Stimulated activated CD8-positive, alpha-beta memory T cell treated with anti-CD3 and anti-CD28 coated beads, Interleukin-2, amount 100 ng/mL, for 1 hour (primary cell): ENCODE measurements at places on chromosomes 2 and 18.

DNA sequence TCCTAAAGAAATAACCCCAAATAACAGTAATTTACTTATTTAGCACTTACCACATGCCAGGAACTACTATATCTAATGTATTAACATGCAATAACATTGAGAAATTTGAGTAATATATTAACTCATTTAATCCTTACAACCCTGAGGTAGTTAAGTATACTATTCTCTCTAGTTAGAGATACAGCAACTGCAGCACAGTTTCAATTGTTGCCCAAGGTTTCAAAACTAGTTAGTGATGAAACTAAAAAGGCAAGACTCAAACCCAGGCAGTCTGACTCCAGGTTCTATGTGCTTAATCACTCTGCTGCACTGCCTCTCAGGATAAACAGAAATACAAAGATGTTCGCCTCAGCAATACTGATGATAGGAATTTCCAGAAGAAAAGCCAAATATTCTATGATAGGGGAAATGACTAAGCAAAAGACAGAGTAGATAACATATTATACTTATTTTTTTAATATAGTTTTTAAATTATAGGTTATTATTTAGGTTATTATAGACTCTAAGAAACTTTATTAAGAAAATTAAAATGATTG is 88.0 kb downstream of the SS18 start:
- no peak for DNase-seq

GRCh38 chr18:63004466-63005089 is 289.2 kb downstream of the PHLPP1 start:
- no peak for DNase-seq

DNA sequence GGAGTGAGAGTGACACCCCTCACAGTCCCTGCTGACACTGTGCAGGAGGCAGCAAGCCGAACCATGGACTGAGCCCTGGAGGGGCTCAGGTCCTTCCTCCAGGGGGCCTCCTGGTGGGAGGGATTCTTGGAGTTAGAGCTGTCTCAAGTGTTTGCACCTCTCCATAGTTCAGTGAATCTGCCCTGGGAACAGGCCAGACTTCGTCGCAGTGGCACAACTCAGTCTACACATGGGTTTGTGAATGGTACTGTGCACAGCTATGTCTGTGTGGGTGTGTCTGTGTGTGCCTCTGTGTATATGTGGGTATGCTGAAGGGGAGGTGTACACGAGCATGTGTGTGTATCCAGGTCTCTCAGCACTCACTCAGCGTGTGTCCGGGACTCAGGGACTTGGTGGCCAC is 36.4 kb downstream of the PAX8 start:
- no peak for DNase-seq

GRCh38 chr18:57113799-57114420 is 33.0 kb upstream of the BOD1L2 start:
- no peak for DNase-seq

GRCh38 chr18:56248610-56249235 is 389.7 kb downstream of the TXNL1 start:
- DNase-seq, result no peak

- DNase-seq, result no peak
Observed at GRCh38 chr2:52429171-52429570, 1338.4 kb upstream of the CHAC2 start.

DNA sequence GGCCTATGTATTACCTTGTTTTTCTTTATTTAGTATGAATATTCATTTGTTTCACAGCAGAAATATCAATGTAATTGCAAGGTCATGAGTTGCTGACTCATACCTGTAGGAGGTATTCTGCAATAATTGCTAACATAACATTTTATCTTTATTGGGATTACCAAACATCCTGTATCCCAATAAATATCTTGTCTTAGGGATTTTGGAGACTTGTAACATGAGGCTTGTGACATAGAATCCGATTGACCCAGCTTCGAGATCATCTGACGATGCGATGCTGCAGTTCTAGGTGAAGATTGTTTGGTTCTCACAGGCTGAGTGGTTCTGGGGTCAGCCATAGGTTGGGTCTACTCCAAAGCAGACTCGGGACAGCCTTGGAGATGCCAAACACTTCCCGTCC is 133.4 kb upstream of the RND3 start:
- no peak for DNase-seq

DNA sequence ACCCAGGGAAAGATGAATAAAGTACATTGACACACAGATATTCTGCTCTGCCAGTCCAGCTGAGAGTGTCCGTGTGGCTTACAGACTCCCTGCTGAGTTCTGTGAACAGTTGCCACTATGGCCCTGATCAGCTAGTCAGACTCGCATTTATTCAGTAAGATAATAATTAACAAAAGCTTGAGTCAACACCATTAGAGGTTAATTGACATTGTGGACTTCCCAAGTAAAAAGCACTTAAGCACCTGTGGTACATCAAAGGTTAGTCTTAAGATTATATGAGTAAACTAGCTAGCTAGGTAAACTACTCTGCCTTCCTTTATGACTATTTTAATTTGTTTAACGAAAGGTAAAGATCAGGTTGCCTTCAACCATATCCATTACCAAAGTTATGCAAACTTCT is 33.7 kb downstream of the ANKRD30B start:
- no peak for DNase-seq

DNA sequence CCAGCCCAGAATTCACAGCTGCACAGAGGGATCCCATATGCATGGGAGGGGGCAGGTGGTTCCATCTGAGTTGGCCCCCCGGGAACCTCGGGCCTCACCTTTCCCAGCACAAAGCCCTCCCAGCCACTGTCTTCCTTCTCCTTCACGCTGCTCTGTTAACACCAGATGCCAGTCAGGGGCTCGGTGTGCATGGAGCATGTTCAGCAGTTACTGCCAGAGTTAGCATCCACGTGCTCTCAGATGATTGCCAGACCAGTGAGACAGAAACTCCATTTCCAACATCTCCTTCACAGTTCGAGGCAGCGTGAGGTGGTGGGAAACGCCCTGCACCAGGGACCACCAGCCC is 101.0 kb downstream of the PTGR3 start:
- DNase-seq, result no peak

GRCh38 chr2:55810622-55811020 is 113.0 kb downstream of the EFEMP1 start:
- DNase-seq, result no peak

DNA sequence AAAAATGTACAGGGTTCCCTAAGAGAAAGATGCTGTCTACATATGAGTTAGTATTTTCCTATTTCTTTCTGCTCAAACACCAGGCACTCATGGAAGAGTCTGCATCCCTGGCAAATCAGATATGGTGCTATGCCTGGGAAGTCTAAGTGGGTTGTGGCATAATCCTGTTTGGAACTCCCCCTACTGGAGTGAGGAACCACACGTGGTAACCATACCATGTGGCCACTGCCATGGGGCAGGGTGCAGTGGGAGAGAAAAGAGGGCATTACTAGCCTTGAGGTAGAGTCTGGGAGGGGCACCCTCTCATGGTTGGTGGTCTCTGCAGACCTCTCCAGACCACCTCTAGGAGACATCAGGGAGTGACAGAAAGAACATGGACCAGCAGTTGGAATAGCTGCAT is 257.9 kb upstream of the ATP5MC3 start:
- DNase-seq, result no peak

DNA sequence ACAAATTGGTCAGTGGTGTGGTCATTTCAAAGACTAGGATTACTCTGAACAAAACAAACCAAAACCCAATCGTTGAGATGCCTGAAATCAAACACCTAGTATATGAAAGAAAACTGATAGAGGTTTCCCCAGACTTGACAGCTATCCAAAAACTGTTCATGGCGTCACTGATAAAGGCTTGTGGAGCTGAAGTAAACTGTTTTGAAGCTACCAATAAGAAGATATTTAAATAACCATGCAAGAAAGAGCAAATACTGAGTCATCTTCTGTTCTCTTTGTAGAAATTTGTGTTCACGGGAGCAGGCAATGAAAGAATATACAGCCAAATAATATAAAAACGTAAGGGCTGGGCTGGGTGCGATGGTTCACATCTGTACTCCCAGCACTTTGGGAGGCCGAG is 7.5 kb upstream of the COLEC11 start:
- no peak for DNase-seq

DNA sequence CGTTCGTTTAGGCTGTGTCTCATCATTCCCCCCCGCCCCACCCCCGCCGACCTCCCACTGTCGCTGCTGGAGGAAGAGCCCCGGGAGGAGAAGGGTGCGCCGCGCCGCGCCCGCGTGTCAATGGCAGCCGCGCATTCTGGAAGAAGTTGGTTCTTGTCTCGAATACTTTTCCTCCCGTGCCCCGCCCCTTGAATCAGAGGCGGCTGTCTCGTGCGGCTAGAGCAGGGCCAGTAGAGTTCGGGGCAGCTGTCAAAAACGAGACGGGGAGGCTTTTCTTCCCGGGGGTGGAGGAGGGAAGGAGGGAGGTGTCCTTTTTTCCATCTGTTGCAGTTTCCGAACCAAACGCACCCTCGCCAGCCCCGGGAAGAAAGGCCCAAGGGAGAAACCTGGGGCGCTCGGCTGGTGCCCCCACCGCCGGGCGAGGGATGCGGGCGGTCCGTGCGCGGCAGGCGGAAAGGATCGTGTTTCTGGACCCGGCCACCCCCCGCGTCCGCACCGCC is 410 bp upstream of the TGIF1 start:
- peak; percentile 62 for DNase-seq

- no peak for DNase-seq
Observed at GRCh38 chr2:65901756-65902155, 469.4 kb upstream of the SPRED2 start.

- DNase-seq, result no peak
Observed at GRCh38 chr18:8812631-8813030, 107.3 kb downstream of the MTCL1 start.

DNA sequence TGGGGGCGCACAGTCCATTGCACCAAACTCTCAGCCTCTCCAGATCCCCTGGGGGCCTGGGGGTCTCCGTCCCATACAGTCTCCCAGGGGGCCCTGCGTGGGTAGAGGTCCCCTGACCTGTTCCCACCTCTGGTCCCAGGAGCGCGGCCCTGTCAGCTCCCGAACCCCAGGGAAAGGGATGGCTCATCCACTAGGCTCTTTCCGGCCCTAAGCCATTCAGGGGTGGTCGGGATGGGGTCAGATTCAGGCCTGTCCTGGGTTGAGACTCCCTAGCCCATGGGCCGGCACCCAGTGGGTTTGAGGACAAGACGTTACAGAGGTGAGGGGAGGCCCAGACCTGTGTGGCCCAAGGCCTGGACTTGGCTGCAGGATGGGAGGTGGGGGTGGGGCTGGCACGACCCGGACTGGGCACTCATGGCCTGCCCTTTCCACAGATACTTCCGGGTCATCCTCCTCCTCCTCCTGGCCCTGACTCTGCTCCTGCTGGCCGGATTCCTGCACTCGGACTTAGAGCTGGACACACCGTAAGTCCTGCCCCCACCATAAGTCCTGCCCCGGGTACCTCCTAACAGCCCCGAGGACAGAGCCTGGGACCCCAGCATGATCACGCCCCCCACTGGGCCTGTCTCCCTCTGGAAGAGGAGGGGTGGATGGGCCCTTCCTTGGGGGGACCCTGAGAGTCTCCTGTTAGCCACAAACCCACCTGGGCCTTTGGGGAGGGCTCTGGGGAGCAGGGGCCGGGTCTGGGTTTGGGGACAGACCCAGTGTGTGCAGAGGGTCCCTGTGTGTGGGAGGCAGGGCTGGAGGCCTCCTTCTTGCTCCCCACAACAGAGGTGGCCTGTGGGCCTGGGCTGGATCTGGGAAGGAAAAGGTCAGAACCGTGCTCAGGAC is 10.1 kb upstream of the NEU4 start:
- no peak for DNase-seq

DNA sequence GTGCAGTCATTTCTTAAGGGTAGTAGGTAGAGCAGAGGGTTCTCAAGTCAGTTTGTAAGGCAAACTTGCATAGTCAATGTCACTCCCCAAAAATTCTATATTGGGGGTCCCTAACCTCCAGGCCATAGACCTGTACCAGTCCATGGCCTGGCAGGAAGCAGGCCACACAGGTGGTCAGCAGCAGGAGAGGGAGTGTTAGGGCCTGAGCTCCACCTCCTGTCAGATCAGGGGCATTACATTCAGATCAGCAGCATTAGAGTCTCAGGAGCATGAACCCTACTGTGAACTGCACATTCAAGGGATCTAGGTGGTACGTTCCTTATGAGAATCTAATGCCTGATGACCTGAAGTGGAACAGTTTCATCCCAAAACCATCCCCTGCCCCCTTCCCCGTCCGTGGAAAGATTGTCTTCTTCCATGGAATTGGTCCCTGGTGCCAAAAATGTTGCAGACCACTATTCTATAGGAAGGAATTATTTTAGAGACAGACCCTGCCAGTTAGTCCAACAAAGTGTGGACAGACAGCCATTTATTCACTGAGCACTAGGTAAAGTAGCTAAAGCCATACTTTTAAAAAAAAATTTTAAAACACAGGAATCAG is 6.7 kb downstream of the COA5 start:
- no peak for DNase-seq

- DNase-seq, result no peak
Observed at GRCh38 chr2:219291910-219292490, 12.8 kb downstream of the DNAJB2 start.

GRCh38 chr18:30989141-30989540 is 53.4 kb downstream of the DSC3 start:
- no peak for DNase-seq

GRCh38 chr2:212484563-212485080 is 54.0 kb downstream of the ERBB4 start:
- no peak for DNase-seq

GRCh38 chr2:11672407-11672806 is 2.4 kb upstream of the NTSR2 start:
- no peak for DNase-seq

DNA sequence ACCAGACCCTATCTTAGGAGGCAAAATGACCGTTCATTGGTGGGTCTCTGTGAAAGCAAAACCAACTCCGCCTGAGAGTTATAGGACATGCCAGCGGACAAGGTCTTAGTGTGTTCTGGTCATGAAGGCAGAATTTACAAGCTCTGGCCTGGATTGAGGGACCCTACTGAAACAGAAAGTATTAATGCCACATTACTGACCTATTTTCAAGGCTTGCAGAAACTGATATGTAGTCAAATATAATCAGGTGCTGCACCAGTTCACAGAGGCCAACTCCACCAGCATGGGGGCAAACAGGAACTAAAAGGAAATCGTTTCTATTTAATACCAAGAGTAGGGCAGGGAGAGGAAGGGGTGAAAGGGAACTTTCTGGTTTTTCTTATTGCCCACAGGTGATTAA is 19.7 kb downstream of the TYMS start:
- DNase-seq, result no peak

- no peak for DNase-seq
Observed at GRCh38 chr18:907115-907884, 2.6 kb downstream of the ADCYAP1 start.

GRCh38 chr2:51829477-51829876 is 797.5 kb upstream of the NRXN1 start:
- DNase-seq, result no peak

GRCh38 chr18:58314284-58314683 is 270.3 kb downstream of the NEDD4L start:
- no peak for DNase-seq

GRCh38 chr2:215711471-215712034 is 275.7 kb upstream of the FN1 start:
- DNase-seq, result no peak

DNA sequence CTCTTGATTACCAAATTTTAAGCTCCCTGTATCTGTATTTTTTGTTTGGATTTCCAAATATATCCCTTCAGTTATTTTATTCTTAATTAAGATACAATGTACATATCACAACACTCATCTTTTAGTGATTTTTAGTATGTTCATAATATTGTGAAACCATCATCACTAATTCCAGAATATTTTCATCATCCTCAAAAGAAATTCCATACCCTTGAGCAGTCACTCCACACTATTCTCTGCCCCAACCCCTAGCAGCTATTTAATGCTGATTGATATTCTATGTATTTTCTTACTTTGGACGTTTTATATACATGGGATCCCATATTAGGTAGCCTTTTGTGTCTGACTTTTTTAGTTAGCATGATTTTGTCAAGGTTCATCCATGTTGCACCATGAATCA is 127.4 kb upstream of the SLC8A1 start:
- DNase-seq, result no peak
